ENCODE measurements at places on chromosomes 5 and 9.
A peak's percentile ranks its signal among the peaks of the same experiment; 100 is the strongest.

GRCh38 chr5:165779505-165779904 lies 2274.1 kb downstream of the MAT2B start:
- DNase-seq, result no peak

DNA sequence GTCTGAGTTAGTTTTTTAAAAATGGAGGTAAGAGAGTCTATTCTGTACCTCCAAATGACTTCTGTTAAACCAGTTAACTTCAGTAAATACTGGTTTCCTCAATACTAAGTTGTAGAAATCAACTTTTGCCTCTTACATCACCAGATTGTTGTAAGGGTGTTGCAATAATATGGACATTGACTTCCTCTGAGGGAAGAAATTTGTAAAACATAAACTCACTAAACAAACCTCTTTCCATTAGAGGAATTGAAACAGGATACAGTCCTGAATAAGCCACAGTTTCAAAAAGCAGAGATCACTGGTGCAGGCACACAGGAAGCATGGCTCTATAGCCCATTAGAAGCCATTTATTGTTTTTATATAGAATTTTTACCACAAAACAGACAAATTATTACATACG lies 32.7 kb upstream of the SLCO6A1 start:
- DNase-seq, result no peak

GRCh38 chr9:78297672-78297961 lies 692 bp downstream of the PSAT1 start:
- peak; percentile 64 for DNase-seq

DNA sequence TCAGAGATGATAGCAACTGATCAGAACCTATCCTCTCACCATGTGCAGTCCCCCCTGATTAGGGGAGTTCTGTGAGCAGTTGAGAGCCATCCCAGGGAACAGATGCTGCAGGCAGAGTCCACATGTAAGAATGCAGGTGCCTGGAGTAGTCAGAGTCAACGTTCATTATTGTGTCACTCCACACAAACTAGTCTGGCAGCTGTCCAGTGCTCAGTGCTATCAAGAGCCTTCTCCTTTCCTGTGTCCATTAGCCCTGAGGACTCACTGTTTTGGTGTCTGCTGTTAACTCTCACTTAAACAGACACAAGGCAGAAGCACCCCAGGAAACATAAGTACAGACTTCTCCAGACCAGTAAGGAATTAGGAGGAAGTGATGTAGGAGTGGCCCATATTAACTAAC lies 2.5 kb downstream of the SH3TC2 start:
- DNase-seq, result peak; percentile 80

DNA sequence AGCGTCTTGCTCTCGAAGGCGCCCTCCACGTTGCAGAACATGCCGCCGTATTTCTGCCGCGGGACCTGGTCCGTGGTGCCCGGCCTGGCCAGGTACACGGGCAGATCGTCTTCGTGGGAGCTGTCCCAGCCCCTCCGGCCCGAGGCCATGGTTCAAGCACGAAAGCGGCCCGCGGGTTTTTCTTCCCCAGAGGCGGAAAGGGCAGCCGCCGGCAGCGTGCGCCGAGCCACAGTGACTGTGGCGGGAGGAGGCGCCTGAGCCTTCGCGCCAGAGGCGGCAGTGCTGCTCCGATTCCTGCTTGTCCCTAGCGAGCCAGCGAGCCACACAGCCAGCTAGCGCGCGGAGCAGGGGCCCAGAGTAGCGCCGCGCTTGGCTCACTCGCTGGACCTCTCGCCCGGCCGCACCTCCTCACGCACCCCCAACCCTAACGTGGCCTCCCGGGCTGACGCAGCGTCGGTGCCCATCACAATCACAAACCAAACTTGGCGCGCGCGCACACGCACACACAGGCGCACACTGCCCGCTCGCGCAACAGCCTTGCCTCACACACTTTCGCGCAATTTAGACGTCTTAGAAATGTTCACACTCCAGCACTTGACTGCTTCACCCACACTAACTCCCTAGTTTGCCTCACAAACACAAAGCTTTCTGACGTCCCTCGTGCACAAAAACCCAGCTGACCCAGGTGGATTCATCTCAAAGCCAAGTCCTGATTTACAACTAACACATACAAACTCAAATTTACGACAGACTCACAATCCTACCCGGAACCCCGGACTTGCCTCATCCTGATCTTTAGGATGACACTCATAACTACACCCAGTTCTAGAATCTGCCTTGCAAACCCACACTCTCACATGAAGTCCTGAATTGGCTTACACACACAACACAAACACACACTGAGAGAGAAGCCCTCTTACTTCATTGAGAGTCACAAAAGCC lies at the start of gene DPYSL3:
TSS of gene DPYSL3 (minus strand) at position 359 of the 942 bp plus-strand sequence. CDS start at position 149, 210 bp downstream.
- peak; percentile 89 for DNase-seq
